ENCODE measurements at places on chromosomes 12 and 14. TPM values are rescaled to one million over a fixed set of nuclear protein-coding genes. Genes with fewer than 3 reads are reported as not detected.

DNA sequence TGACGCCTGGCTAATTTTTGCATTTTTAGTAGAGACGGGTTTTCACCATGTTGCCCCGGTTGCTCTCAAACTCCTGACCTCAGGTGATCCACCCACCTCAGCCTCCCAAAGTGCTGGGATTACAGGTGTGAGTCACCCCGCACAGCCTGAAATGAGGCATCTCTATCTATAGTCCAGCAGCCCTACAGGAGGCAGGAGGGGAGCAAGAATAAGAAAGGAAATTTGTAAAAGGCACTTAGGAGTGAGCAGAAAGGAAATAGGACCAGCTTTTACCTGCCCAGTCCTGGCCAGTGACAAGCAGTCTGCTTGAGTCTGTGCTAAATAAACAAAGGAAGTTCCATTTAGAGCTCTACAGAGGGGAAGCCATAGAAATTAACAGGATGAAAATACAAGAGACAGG, 15.0 kb upstream of the PSMA6 start:
- no peak for DNase-seq

SFSWAP gene
- 33.1 TPM for total RNA-seq

ERBB3 gene
- 0.53 TPM for total RNA-seq

DNA sequence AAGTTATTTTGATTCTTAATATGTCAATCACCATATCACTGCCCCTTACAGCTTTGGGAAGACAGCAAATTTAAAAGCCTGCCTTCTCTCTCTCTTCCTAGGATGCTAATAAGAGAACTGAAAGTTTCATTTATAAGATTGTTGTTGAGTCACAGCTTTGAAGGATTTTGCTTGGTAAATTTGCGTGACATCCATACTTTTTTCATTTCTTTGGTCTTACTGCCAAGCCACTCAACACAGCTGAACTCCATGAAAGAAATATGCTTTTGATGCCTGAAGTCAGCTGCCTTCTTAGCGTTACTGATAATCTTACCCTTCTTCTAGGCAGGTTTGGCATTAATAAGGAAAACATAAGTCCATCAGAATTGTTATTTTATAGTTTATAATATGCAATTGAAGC, 155.0 kb downstream of the CRADD start:
- DNase-seq, result no peak

- no peak for DNase-seq
Observed at GRCh38 chr14:61841145-61841544, 78.9 kb downstream of the SNAPC1 start.

TC2N gene
- 0.29 TPM for total RNA-seq

ABCB9 gene
- total RNA-seq, result 6.2 TPM

DNA sequence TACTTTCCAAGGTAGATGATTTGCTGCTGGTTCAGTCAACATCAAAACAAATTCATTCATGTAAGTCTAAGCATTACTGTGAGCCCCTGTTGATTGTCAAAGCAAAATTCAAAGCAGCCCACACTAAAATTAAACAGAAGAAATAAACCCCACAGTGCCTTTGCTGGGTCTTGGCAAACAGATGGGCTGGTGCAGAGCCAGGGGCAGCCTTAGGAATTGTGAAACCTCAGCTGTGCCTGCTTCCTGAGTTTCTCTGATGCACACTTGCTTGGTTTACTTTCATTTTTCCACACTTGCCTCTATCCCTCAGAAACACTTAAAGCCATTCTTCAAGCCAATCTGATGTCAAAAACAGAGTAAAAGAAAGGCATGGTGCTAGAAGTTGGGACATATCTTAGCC, 6.6 kb upstream of the PLEKHG7 start:
- no peak for DNase-seq

DNA sequence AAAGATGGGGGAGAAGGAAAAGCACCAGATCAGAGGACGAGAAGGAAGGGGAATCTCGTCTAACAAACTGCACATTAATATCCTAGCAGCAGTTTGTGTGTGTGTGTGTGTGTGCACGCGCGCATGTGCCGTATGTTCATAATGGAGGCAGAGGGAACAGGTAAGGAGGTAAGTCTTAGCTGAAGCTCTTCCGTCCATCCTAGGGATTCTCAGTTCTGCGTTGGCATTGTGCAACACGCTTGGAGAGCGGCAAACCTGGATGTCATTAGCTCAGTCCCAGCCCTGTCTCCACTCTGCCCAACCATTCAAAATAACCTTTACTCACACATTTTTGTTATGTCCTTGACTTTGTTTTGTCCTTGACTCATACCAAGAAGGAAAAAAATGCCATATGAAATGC, 1.6 kb upstream of the C1R start:
- no peak for DNase-seq

DNA sequence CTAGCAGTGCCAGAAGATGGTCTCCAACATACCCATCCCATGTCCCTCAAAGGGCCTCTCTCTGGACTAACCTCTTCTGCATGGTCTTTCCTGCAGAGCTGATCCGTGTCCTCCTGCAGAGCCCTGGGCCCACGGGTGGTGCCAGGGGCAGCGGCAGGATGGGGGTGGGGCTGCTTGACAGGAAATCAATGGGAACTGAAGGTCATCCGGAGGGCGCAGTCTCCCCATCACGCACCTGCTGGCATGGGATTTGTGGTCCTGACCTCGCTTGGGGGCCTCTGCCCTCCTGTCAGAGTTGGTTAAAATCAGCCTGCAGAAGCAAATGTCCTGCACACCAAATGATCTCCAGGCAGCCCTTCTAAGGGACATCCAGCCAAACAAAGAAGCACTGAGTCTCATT, 110.2 kb downstream of the DPF3 start:
- DNase-seq, result no peak

DNA sequence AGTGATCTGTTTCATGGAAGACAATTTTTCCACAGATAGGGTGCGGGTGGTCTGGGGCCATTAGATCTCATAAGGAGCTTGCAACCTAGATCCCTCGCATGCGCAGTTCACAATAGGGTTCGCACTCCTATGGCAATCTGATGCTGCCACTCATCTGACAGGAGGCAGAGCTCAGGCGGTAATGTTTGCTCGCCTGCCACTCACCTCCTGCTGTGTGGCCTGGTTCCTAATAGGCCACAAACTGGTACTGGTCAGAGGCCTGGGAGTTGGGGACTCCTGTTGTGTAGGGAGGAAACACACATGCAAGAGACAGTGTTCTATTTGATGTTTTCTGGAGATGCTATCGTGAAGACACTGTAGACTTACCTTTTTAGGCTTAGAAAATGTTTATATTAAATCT, 77.0 kb upstream of the FGD4 start:
- no peak for DNase-seq

- no peak for DNase-seq
Observed at GRCh38 chr14:61560323-61560722, 135.0 kb upstream of the HIF1A start.

DNA sequence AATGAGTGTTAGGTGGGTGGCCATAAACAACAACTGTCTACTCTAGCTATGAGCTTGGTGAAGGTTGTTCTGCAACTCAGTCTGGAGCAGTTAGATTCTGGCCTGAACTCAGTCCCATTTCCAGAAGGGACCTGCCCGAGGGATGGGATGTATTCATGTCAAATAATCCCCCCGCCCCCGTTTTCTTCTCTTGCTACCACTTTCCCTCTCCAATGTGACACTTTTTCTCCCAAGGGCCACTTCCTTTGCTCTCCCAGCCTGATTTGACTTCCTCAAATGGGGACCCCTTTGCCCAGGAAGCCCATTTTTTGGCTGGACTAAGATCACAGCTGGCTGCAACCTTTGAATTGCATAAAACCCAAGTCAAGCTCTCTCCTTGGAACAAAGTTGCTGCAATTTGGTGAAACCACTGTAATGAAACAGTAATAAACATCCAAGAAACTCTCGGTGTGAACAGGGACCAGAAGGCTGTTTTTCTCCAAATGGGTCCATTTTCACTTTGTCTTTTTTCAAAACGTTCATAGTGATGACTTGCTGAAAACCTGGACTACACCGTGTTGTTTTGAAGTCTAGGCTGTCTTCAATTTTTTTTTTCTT, 137.2 kb upstream of the GSC start:
- DNase-seq, result no peak

GRCh38 chr14:81009346-81009745, 53.9 kb downstream of the TSHR start:
- DNase-seq, result no peak

DNA sequence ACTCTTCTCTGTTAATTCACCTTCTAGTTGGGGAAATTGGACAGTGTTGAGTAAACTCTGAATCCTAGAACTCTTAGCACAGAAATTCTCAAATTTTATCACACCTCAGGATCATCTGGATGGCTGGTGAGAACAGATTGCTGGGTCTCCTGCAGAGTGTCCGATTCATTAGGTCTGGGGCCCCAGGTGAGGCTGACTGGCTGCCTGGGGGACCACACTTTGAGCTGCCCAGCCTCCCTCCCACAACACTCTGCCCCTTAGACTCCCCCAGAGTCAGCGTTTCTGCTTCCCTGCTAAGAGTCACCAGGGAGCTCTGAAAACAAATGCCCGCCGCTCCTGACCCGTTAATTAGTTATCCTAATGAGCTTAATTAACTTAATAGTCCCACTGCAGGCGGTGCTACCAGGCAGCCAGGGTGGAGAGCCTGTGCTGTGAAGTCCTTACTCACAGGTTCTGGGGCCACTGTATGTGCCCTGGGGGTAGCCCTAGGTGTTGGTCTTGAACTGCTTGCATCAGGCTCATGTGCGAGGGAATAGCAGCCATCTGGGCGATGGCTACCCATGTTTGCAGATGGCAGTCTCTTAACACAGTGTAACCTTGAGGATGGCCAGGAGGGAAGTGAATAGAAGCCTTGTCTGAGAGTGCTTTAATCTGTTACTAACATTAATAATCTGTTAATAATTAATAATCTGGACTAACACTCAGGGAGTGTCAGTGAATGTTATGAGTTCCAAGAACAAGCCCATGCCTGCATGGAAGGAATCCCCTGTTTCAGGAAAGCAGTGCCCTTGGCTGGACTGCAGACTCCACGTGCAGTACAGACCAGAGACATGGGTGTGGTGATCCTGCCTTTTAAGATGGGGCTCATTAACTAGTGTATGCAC, 35.6 kb downstream of the AACS start:
- DNase-seq, result no peak

DNA sequence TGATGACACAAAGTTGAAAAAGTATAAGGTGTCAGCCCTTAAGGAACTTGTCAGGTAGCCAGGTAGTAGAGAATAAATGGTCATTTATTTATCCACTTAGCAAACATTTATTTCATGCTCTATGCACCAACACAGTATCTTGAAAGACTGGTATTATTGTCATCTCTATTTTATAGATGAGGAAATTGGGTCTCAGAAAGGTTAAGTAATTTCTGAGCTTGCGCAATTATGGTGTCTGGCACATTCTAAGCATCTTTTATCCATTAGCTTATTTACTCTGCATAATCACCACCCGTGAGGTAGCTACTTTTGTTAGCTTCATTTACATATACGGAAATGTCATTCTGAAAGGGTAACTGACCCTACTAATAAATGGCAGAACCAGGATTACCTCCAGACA, 2.5 kb upstream of the UTP20 start:
- DNase-seq, result no peak

DNA sequence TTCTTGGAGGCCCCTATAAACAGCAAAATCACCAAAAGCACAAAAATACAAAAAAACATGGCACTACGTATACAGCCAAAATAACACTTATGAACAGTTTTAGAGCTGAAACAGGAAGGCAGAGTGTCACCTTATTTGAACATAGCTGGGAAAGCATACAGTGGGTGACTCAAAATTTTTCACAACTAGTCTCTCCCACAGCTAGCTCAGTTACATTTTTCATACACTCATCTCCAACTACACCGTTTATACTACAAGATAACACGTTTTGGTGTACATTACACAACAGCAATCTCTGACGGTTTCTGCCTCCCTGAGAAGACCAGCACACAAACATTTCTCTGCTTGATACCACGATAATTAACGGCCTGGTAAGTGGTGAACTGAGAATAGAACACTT, 2.9 kb downstream of the RAD52 start:
- no peak for DNase-seq

GRCh38 chr14:92470215-92470614, 43.4 kb upstream of the RIN3 start:
- DNase-seq, result no peak

- no peak for DNase-seq
Observed at GRCh38 chr12:10027721-10028120, 2.8 kb upstream of the CLEC9A start.

GALNT8 gene
- total RNA-seq, result 0.35 TPM

FCF1 gene
- total RNA-seq, result 33.1 TPM

- no peak for DNase-seq
Observed at GRCh38 chr12:121577443-121578180, 3.2 kb downstream of the KDM2B start.

DNA sequence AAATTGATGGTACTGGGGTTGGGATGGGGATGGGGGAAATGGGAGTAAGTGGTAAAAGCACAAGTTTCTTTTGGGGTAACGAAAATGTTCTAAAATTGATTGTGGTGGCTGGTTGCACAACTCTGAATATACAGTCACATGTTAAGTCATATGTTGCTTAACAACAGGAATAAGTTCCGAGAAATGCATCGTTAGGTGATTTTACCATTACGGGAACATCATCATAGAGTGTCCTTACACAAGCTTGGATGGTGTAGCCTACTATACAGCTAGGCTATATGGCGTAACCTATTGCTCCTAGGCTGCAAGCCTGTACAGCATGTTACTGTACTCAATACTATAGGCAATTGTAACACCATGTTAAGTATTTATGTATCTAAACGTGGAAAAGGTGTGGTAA, 31.0 kb downstream of the ITGA7 start:
- DNase-seq, result no peak

DNA sequence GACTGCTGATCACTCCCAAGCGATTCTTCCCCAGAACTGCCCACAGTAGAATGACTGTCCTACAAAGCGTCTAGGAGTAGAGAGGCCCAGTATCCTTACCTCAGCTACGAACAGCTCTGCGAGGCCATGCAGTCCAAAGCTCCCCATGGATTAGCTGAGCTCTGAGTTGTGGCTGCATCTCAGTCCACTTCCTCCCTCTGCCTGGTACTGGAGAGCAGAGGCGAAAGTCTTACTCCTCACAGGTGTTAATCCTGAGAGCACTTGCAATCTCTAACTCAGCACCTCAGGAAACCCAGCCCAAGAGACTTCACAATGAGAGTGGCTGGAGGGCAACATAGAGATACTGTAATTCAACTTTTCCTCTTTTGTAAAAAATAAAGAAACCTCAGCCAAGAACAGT, 493.1 kb downstream of the BCAT1 start:
- DNase-seq, result no peak

AACS gene
- 23.3 TPM for total RNA-seq
